RWPE1 (cell line): ENCODE measurements at places on chromosomes 1 and 21.

DNA sequence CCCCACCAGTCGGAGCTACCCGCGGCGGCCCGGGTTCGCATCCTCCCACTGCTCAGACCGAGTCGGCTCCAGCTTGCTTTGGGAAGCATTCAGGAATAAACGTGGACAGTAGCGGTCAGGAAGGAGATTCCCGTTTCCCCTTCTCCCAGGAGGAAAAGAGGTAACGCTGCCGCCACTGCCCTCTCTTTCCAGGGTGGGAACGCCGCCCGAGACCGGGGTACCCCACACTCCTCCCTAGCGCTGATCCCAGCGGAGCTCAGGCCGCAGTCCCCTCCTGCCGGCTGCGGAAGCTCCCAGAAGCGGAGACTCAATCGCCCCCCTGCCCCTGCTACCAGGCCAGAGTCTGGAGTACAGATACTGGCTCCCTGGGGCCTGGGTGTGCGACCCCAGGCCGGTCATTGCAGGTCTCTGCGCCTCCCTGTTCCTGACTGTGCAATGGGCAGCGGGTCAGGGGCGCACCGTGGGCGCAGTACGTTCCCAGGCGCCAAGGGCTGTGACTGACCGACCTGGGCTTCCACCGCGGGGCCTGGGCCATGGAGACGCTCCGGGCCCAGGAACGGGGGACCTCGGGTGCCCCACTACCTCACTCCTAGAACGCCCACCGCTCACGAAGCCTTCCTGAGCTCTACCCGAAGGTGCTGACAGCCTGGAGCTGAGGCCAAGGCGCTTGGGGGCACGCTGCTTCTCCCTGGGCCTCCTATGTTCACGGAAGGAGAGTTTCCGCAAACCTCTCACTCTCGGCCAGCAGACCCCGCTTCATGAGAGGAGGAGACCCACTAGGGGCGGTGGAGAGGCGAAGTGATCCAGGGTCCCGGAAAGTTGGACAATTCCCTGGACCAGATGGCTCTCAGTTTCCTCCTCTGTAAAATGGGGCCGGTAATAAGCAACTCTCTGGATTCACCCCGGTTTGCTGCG lies 7.8 kb downstream of the DMRTA2 start:
- no peak for DNase-seq

GRCh38 chr1:214840356-214840755 lies 237.4 kb downstream of the CENPF start:
- DNase-seq = no peak

DNA sequence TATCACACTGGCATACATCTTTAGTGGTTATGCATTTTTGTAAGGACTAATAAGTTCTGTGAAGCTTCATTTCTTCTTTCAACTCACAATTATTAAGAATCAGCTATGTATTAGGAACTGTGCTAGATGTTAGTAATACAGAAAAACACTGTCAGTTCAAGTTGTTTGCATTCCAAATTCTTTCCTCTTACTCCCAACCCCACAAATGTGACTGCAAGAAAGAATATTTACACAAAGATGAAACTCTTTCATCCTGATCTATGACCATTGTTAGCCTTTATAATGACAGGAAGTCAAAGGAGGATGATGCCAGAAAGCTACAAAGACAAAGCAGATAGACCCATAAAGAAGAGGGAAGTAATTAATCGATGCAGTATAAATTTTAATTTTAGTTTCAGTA lies 21.0 kb upstream of the GADD45A start:
- DNase-seq = no peak

GRCh38 chr1:115214098-115214497 lies 124.0 kb downstream of the NGF start:
- DNase-seq = no peak

GRCh38 chr1:117628343-117628742 lies 22.5 kb downstream of the TENT5C start:
- no peak for DNase-seq

- no peak for DNase-seq
Measured at GRCh38 chr1:53220962-53221286, 490 bp upstream of the CZIB start.

DNA sequence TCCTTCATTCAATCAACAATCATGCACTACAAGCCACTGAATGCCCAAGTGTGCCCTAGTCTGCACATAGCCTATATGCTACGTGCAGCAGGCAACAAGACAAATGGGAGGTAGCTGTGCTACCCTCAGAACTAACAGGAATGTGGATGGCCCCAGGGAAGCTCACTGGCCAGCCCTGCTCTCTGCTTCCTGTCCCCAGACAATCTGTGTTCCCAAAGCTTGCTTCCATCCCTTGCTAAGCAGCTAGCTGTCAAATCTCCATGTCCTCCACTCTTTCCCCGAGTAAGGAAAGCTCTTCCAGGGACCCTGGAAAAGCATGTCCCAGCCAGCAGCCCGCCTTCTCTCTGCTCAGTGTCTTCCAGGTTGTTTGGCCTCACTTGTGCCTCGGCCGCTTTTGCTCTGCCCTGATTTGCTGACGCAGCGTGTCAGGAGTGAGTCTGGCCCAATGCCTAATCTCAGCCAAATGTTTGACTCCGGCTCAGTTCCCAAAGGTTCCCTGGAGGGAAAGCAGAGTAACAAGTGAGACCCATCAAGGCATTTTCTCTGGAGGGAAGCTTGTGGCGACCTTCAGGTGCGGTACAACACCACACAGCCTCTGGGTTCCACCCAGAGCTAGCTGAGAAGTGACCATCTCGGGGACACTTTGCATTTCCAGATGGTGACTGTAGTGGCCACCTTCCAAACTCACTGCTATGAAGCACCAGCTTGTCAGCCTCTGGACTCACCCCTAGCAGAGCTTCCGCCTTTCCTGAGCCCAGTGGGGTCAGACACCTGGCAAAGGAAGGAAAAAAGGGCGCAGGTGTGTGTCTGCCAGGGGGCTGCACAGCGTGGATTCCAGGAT lies 243.4 kb downstream of the RHOU start:
- DNase-seq = no peak

- DNase-seq = no peak
Measured at GRCh38 chr1:193677874-193678273, 491.5 kb upstream of the B3GALT2 start.

GRCh38 chr1:61853583-61853982 lies 111.3 kb downstream of the PATJ start:
- DNase-seq = no peak

DNA sequence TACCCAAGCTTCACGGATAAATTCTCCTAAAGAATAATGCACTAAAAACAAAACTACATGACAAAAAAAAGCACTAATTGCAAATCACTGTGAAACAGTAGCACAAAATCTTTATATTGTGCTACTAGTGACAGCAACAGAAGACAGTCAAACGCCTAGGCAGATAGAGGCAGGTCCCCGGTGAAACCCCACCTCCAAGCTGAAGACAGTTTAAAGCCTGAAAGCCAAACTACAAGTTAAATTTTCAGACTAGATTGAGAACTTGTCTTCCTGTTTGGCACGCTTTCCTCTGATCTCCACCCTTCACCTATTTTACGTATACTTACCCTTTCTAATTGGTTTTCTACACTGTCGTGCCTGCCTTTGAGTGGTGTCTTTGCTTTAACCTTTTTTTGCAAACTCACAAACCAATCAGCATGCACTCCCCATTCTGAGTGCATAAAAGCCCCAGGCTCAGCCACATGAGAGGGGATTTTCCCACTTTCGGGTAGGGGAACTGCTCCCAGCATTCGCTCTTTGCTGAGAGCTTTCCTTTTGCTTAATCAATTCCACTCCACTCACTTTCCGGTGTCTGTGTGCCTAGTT lies 3.6 kb upstream of the BACH1 start:
- DNase-seq = no peak

DNA sequence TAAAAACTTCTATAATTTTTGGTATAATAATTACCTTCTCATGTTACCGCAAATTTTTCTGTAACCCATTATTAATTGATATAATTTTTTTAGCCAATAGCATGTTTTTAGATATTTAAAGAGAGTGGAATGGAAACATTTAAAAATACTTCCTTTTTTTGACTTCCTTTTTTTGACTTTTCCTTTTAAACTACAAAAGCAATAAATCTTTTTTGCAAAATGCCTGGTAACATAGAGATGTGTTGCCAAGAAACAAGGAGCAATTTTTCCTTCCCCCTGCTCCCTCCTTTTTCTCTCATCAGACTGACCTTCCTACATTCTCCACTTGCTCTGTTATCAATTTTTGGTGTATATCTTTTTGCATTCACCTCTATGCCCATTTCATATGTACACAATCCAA lies 666.2 kb downstream of the ADGRL2 start:
- no peak for DNase-seq

DNA sequence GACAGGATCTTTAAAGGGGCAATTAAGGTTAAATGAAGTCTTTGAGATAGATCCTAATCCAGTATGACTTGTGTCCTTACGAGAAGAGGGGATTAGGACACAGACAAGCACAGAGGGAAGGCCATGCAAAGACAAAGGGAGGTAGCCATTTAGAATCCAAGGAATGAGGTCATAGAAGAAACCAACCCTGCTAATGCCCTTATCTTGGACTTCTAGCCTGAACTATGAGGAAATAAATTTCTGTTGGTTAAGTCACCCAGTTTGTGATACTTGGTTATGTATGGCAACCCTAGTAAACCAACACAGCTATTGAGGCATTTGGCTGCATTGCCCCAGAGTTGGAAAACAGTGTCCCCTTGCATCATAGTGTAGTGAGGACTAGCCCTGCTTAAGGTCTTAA lies 121.3 kb downstream of the MAST2 start:
- no peak for DNase-seq

DNA sequence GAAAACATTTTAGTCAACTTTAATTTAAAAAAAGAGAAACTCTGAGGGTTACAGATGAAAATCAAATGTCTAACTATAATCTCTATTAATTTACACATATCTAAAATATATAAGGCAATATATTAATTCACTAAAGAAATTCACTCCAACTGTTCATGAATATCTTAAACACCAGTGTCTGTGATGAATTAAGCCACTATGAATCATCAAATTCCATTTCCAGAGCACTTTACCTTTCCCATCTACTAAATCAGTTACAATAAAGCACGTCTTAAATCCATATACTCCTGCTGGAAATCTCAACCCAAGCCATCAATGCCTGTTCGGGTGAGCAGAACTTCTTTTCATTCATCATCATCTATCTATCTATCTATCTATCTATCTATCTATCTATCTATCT lies 4.3 kb downstream of the TAF5L start:
- DNase-seq = peak; percentile 9

DNA sequence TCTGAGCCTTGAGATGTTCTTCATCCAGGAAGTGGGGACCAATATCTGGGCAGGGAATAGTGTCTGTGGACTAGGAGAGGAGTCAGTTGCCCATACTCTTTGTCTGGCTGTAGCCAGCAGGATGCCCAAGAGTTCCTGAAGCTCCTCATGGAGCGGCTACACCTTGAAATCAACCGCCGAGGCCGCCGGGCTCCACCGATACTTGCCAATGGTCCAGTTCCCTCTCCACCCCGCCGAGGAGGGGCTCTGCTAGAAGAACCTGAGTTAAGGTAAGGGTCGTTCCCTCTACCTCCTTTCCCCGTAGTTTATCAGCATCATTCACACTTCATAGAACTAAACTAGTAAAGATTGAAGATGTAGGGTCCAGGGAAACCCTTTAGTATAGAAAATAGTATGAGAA lies 3.4 kb upstream of the PPOX start:
- no peak for DNase-seq

- DNase-seq = peak; percentile 90
Measured at GRCh38 chr1:156129687-156130577, 15.4 kb downstream of the LMNA start.

DNA sequence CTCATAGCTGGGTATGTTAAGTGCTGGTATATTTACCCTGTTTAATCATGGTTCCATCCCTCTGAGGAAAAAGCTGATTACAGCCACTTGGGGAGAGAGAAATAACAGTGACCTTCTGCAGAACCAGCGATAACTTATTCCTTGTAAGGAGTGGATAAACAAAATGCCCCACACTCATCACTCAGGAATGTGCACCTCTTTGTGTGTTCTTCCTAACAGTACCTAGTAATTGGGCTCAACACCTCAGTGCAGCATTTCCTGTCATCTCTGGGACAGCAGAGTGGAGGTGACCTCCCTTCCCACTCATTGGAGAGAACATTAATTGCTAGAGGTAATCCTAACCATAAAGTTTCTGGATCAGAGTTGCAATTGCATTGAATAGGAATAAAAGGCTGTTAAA lies 112.5 kb upstream of the F3 start:
- DNase-seq = peak; percentile 68

DNA sequence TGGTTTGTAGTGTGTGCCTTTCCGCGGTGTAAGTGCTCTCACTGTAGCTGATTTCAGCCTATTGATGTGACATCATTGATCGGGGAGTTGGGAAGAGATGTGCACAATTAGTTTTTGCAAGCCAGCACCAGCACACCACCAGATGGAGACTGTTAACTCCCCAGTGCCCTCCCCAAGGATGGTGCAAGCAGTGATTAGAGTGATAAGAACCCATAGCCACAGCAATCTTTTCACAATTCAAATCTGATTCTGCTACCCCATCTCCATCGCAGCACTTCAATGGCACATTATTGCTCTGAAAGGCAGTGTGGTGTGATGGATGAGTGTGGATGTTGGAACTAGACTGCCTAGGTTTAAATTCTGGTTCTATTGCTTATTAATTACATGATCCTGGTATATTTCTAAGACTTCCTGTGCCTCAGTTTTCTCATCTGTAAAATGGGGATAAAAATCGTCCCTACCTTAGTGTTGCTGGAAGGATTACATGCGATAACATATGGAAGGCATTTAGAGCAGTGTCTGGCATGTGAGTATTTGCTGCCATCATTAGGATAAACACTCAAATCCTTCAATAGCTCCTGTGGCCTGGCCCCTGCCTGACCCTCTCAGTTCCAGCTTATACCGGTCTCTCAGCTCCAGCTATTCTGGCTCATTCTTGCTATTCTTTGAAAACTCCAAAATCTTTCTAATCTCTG lies 6.7 kb downstream of the CSF3R start:
- DNase-seq = no peak

DNA sequence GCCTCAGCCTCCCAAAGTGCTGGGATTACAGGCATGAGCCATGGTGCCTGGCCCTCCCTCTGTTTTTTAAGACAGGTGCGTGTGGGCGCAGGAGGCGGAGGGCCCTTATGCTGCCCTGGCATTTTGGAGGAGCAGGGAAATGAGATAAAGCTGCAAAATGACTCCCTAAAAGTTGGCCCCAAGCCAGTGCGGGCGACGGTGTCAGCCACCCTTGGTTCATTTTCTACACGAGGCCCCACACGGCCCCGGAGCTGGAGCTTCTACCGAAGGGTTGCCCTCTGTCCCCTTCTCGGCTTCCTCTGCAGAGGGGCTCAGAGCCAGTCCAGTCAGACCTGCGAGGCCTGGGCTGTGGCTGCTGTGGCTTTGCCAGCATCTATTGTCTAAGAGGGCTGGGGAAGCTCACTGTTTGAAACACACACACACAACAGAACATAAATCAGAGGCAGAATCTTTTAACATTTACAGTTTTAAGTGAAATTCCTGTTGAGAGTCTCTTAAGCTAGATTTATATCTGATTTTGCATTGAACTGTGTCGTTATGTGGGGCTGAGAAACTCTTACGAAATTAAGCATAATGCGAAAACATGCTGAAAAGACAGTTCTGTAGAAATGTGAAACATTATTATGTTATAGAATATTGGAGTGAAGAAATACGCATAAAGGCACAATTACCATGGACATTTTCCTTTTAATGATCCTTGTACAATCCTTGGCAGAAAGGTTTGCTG lies 255.9 kb downstream of the CAMTA1 start:
- no peak for DNase-seq
